ENCODE measurements at places on chromosomes 13 and 19.

GRCh38 chr13:75492389-75492788, 10.4 kb upstream of the TBC1D4 start:
- no peak for DNase-seq

GRCh38 chr13:112137144-112137543, 70.2 kb downstream of the SOX1 start:
- no peak for DNase-seq

DNA sequence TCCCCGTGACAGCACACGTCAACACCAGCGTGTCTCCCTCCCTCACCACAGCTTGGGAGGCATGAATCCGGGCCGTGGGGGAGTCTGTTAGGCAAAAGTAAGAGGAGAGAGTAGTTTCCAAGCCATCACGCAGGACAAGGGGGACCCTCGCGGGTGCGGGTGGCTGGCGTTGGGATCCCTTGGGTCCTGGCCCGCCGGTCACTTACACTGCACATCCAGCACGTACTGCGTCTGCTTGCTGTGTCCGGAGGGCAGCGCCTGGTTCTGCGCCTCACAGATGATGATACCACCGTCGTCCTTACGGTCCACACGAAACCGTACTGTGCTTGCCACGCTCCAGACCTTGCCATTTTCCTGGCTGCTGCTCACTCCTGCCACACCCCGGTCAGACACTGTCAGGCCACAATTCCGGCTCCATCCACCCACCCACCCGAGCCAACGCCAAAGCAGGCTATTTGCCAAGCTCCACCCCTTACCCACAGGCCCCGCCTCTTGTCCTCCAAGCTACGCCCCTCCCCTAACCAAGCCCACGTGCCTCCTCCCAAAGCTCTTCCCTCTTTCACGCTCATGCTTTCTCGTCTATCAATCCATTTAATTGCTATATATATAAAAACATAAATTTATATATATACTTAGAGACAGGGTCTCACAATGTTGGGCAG, 6.6 kb upstream of the ZNF428 start:
- no peak for DNase-seq

GRCh38 chr13:50116430-50116973, 101.3 kb downstream of the KCNRG start:
- no peak for DNase-seq

DNA sequence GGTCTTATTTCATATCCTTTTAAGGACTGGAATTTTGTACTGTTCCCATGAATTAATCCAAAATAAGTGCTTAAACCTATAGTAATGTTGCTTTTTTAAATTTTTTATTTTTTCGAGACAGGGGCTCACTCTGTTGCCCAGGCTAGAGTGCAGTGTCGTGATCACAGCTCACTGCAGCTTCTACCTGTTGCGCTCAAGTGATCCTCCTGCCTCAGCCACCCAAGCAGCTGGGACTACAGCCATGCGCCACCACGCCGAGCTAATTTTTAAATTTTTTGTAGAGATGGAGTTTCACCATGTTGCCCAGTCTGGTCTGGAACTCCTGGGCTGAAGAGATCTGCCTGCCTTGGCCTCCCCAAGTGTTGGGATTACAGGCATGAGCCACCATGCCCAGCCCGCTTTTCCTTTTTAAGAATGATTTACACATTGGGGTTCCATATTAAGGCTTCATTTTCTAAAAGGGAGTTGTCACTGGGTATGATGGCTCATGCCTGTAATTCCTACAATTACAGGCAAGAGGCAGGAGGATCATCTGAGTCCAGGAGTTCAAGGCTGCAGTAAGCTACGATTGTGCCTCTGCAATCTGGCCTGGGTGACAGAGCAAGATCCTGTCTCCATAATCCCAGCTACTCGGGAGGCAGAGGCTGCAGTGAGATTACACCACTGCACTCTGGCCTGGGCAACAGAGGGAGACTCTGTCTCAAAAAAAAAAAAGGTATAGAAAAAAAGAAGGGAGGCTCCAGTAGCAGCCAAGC, 28.3 kb upstream of the AKT2 start:
- DNase-seq: no peak

GRCh38 chr13:48790966-48791365, 137.2 kb downstream of the CYSLTR2 start:
- no peak for DNase-seq

DNA sequence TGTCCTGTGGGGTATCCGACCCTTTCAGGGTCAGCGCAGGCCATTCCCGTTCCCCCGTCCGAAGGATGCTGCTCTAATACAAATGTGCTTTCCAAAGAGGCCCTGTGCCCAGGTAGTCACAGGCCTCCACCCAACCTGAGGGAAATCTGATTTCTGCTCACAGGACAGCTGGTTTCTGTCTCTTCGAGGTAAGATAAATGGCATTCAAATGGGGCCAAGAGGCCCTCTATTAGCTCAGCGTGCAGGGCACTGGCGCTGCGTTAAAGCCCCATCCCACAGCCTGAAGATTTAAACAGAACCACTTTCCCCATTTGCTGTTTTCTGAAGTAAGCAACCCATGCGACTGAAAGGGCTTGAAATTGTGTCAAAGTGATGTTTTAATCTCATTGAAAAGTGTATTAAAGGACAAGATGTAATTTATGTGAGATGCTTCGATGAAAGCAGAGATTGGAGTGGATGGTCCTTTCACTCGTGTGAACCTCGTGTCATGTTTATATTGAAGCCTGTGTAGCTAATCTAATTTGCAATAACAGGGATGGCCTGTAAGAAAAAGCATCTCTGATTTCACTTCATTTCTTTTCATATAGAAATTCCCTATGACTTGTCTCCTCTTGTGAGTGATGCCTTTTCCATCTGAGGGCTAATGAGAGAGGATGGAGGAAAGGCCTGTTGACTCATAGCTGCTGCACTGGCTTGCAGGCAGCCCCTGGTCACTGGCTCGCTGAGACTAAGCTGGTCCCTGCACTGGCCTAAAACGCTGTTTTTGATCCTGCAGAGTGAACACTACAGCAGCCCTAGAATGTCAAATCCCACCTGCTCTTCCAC, 7.3 kb upstream of the SOX1 start:
- DNase-seq: no peak

DNA sequence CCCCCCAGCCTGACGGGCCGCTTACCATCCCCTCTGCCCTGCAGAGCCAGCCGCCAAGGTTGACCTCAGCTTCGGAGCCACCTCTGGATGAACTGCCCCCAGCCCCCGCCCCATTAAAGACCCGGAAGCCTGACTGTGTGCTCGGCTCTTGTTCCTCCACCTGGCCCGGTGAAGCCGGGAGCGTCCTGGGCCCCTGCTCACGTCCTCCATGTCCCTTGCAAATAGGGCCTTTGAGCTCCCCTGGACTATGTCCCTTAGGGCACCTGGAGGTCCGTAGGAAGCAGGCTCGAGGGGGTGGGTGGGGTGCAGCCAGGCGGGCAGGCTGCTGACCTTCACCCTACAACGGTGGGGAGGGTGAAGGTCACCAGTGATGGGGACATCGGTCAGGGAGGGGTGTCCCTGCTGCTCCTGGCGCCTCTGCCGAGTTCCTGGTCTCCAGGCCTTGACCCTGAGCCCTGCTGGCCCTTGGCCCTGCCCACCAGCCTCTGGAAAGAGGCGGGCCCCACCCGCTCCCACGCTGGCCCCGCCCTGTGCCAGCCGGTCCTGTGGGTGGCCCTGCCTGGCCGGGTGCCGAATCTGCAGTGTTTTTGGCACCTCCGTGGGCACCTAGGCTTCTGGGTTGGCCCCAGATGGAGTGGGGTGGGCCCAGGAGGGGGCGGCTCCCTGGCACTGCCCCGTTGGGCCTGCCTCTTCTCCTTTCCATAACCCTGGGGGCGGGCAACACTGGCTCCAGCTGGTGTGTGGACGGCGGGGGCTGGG, 3.3 kb downstream of the ATP5F1D start:
- no peak for DNase-seq

DNA sequence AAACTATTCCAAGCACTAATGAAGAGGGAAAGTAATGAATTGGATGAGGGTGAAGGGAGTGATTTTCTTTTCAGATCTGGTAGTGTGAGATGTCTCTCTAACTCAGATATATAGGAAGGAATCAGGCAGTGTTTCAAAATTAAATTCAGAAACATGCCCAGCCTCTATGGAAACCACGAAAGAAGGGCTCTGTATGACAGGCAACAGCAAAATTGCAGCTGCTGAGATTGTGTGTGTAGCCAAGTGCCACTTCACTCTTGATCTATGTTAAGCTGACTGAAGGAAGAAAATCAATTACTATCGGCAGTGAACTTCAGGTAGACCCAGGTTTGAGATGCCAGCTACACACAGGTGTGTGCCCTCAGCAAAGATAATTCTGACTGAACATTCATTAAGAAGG, 387.4 kb downstream of the PCDH9 start:
- DNase-seq: no peak

DNA sequence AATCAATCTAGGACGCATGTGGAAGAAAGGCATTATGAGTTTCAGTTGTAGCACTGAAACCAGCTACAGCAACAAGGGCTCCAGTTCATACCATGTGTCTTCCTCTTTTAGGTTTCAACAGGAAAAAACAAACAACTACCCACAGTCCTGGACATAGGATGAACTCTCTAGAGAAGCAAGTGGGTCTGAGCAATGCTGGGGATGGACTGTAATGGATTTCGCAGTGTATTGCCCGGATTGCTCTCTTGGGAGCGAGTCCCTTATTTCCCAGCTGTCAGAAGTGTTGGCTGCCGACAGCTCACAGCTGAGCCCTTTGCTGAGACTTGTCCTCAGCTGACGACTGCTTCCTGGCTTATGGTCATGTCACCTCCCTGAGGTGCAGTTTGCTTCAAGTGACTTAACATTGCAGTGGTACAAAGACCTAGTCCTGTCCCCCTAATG, 12.1 kb upstream of the MYCBP2 start:
- DNase-seq: no peak

- DNase-seq: no peak
Observed at GRCh38 chr13:49667773-49668172, 23.5 kb downstream of the EBPL start.

DNA sequence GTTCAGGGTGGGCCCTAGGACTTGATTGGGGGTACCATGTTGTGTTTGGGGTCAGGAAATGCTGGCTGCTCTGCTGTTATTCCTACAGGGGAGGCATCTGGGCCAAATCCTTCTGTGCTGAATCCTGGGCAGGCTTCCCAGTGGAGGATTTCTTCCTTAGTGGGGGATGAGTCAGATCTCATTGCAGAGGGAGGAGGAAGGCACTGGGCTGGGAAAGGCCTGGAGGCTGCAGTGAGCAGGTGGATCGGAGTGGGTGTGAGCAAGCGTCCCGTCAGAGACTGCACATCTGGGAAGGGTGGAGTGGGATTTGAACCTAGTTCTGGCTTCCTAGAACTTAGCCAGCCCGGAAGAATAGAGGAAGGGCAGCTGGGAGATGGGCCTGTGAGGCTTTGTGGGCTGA, 11.5 kb downstream of the CCDC124 start:
- no peak for DNase-seq

GRCh38 chr13:41490371-41491015, 33.1 kb downstream of the RGCC start:
- DNase-seq: no peak

- DNase-seq: no peak
Observed at GRCh38 chr13:68636784-68637183, 1406.6 kb upstream of the PCDH9 start.

GRCh38 chr19:28443361-28443760, 769.6 kb downstream of the UQCRFS1 start:
- no peak for DNase-seq

- DNase-seq: no peak
Observed at GRCh38 chr13:114038211-114038613, 64.3 kb upstream of the C13orf46 start.

- DNase-seq: no peak
Observed at GRCh38 chr13:31904941-31905824, 126.4 kb upstream of the FRY start.

DNA sequence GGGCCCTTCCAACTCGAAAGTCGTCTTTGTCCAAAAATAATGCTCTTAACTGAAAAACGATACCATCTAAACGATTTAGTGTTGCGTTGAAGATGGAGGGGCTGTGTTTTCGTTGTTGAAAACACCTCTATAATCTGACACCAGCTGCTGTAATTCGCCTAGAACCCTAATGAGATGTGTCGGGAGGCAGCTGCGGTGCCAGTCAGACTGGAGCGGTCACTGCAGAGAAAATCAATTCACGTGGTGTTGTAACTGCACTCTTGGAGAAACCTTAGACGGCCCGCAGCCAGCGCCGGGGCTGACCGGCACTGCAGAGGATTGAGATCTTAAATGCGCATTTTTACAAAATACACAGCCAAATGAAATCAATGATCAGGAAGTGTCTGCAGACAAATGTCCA, 339.1 kb downstream of the ZNF536 start:
- DNase-seq: no peak

GRCh38 chr13:38753878-38754277, 67.0 kb downstream of the FREM2 start:
- DNase-seq: no peak

DNA sequence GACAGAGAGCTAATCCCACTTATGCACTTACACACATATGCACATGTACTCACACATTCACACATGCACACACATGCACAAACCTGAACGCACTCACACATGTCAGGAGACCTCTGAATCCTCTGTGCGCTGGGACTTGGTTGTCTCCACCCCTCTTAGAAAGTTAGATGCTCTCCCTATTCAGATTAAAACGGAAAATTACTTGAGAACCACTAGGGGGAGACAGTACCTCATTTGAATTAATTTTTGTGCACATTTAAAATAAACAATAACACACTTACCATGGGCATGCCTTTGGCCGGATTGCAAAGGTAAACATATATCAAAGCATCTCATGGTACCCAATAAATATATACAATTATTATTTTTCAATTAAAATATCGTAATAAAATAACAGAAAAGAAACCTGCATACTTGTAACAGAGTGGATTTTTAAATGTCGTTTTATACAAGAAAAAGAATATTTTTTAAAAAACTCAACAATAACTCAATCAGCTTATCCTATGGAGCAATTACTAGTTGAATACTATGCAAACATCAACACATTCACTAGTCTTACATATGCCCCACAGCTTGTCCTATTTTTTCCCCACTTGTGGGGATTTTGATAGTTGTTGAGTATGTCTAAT, 9.5 kb upstream of the LILRB4 start:
- DNase-seq: no peak

- DNase-seq: no peak
Observed at GRCh38 chr19:39746836-39747529, 9.2 kb upstream of the CLC start.

DNA sequence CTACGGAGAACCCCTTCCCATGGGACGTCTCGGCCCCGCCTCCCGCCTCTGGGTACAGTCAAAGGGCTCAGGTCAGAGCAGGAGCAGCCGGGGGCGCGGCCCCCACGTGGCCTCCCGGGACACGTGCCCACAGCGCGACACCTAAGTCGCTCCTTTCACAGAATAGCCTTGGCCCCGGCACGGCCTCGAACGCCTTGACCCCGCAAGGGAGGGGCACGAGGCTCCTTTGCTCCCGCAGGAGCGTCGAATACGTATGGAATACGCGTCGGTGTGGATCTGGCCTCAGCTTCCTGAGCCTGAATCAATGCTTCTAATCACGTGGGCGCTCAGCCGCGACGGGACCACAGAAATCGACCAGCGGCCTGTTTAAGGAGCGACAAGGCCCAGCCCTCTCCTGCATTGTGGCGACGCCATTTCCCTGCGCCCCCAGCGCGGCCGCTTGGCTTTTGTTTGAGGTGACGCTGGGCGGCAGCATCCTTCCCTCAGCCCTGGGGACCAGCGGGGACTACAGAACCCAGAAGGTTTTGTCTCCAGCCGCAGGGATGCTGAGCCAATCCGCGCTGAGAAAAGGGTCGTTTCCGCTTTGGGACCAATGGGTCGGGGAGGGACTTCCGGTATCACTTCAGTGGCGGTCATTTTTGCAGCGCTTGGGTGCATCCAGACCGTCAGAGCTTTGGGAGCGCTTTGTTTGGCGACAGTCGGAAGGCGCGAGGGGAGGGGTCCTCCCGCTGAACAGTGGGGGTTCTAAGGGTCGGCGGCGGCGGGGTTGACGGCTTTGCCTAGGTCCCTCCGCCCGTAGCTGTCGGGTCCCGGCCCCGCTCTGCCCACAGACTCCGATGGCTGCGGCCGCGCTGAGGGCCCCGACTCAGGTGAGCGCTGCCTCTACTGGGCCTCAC, at the start of gene ZIK1:
TSS of gene ZIK1 (plus strand) at position 625 of the 896 bp plus-strand sequence. CDS start at position 837, 212 bp downstream.
- peak; percentile 80 for DNase-seq

Measured in stimulated activated CD4-positive, alpha-beta T cell treated with anti-CD3 and anti-CD28 coated beads, TNF-alpha, amount 100 ng/mL, for 4 hours (primary cell).